ENCODE measurements at places on chromosomes 4 and X. TPM values are rescaled to one million over a fixed set of nuclear protein-coding genes. Genes with fewer than 3 reads are reported as not detected.
A peak's percentile ranks its signal among the peaks of the same experiment; 100 is the strongest.

DNA sequence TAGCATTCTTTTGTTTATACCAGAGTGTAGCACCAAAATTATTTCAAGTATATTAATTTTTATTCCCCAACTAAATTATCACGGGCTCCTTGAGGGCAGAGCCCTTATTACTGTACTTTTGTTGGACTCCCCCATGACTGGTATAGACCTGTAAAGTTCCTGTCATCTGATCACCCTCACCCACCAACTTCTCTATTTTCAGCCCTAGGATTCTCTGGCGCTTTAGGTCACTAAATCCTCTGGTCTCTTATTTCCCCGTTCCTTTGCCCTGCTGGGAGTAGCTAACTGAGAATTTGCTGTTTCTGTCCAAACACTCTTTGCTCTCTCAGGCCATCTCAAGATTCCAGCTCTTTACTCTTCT lies 3.2 kb upstream of the XKRX start:
- DNase-seq, result no peak

GRCh38 chrX:140163371-140164159 lies 198.2 kb upstream of the CXorf66 start:
- no peak for DNase-seq

- no peak for DNase-seq
These were observed 98.1 kb downstream of the ADGRL3 start for GRCh38 chr4:61298178-61298740.

DNA sequence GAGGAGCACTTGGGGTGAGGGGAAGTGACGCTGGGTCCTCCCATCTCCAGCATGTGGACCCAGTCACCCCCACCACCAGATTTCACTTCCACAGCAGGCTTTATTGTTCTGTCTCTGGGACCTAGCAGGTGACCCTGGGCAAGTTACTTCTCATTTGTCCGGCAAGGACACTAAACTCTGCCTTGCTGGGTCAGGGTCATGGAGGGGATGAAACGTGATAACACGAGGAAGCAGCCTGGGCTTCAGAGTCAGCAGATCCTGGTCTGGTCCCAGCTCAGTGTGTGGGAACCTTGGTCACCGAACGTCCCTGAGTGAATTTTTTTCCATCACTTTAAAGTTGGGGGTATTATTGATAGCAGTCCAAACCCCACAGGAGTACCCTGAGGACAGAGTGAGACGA lies 3.9 kb downstream of the UBA1 start:
- DNase-seq, result no peak

DNA sequence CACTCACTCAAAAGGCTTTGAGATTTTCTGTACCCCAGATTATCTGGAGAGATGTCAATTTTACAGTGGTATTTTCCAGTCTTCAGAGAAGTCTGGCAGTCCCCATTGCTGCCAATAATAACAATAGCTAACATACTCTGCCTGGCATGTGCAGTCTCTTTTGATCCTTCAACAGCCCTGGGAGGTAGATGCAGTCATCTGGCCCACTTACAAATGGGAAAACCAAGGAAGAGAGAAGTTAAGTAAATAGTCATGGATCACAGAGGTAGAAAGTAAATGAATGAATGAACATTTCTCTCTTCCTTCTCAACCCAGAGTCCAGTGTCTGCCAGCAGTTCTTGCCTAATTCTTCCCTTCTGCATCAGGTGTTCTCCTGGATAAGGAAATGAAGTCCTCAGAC lies 113.0 kb upstream of the EDNRA start:
- no peak for DNase-seq

- no peak for DNase-seq
These were observed 82.8 kb downstream of the CHIC2 start for GRCh38 chr4:53981567-53981966.

DNA sequence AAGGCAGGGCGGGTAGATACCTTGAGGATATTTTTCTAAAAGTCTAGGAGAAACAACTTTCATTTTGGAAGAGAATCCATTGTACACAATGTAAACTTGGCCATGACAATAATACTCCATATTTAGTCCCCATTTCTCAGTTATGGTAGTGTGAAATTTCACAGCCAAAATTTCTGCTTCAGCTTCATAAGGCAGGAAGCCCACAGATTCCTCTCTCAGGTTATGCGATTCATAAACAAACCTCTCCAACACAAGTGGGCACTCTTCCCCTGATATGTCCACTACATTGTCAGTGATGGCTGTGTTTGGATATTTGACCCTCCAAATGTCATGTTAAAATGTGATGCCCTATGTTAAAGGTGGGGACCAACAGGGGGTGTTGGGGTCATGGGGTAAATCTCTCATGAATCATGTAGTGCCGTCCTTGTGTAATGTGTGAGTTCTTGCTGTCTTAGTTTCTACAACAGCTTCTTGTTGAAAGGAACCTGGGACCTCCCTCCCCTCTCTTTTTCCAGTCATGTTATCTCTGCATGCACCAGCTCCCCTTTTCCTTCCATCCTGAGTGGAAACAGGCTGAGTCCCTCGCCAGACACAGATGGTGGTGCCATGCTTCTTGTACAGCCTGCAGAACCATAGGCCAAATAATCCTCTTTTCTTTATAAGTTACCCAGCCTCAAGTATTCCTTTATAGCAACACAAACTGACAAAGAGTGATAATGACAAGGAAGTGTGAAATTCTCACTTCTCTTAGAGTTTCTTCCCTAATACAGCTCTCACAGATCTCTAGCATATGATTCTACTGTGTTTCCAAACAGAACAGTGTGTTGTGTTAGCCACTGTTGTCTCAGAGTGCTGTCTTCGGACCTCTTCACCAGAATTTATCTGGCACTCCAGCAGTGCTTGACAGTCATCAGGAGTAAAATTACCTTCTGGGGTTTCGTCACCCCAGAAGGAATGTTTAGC lies 598.4 kb upstream of the GNPDA2 start:
- DNase-seq, result peak; percentile 43

DNA sequence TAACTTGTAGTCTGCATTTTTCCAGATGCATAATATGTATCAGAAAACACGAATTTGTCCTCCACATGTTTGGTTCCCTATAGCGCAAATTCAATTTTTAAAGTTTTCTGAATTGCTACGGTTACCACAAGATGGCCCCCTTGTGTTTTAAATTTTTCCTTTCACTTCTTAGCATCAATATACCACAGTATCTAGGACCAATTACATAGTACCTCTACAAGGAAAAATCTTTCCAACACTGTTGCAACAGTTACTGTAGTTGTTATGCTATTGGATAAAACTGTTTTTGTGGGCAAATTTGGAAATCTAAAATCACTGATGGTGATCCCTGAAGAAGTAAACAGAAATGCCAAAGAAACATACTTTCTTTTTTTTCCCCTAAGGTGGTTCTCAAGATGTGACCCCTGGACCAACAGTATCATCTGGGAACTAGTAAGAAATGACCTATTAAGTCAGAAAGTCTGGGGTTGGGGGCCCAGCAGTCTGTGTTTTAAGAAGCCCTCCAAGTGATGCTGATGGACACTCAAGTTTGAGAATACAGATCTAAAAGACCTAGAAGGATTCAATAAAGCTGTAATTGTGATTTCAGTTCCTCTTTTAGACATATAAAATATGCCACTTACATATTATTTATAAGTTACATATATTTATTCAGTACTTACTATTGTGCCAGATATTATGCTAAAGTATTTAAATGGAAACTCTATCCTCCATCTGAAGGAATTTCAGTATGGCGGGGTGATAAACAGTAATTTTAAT lies 3.1 kb downstream of the ZGRF1 start:
- DNase-seq, result no peak

DNA sequence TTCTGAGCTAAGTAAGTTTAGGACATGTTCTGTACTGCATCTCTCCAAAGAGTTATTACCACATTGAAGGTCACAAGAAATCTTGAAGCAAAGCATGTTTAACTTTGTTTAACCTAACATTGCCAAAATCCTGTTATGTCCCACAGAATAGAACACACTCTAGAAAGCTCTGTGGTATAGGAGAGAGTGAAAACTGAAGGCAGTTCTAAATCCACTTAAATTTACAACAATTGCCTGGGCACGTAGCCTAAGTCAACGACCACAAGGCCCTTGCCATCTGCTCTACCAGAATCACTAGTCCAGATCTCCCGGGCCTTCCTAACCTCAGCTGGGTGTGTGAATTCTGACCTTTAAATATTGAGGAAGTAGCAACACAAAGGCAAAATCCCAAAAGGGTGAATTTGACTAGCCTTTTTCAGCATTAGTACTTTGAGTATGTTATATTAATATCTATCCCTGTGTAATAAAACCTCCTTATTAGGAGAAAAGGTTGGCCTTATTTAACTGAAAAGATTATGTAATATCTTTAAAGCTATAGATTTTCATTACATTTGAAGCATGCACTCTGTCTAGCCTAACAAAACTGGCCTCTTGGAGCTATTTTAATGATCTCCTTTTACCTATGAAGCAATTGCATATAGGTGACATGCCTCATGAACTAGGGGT lies 4.5 kb upstream of the MAML3 start:
- no peak for DNase-seq

DNA sequence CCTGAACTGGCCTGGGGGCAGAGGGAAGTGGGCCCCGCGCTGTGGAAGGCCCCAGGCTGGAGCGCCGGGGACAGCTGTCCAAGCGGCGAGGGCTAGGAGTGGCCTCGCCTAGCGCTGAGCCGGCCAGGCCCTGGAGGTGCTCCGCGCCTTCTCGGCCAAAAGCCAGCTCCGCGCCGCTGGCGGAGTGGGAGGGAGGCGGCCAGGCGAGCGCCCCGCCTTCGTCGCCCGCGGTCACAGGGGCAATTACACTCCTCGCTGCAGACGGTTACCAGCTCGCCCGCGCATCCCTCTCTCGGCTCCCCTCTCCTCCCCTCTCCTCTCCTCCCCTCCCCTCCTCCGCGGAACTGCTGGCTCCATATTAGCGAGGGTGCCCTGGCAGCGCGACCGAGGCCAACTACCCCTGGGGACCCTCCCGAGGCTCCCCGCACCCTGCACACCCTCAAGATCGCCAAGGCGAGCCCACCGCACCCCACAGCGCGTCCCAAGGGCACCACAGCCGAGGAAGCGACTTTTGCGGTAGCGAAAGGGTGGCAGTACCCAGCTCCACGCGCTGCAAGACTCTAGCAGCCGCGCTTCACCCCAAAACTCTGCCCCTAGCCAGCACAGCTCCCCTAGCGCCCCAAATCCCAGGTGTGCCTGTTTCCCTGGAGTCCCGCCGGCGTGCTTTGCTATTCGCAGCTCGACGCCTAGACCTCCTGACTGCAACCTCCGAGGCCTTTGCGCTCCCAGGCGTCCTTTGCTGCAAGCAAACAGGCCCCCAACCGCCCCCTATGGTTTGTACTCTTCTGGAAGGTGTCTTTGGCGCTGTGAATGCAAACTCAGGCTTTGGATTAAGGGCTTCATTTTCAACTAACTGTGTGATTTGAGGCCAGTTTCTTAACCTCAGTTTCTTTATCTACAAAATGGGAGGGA lies 91.4 kb downstream of the BCOR start:
- peak; percentile 65 for DNase-seq

DNA sequence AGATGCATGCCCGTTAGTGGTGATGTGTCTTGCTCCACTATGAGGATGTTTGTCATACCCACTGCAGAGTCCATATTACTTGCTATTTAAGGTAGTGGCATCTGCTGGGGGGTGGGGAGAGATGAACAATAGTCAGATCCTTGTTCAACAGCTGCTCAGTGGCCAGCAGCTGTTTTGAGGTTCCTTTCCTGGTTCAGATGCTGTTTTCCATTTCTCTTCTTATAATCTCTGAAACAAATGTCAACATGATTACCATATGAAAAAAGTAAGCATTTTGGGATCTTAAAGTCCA lies 1567.9 kb upstream of the TENM3 start:
- DNase-seq, result no peak

GRCh38 chr4:183146478-183146877 lies 47.4 kb downstream of the WWC2 start:
- peak; percentile 41 for DNase-seq

DNA sequence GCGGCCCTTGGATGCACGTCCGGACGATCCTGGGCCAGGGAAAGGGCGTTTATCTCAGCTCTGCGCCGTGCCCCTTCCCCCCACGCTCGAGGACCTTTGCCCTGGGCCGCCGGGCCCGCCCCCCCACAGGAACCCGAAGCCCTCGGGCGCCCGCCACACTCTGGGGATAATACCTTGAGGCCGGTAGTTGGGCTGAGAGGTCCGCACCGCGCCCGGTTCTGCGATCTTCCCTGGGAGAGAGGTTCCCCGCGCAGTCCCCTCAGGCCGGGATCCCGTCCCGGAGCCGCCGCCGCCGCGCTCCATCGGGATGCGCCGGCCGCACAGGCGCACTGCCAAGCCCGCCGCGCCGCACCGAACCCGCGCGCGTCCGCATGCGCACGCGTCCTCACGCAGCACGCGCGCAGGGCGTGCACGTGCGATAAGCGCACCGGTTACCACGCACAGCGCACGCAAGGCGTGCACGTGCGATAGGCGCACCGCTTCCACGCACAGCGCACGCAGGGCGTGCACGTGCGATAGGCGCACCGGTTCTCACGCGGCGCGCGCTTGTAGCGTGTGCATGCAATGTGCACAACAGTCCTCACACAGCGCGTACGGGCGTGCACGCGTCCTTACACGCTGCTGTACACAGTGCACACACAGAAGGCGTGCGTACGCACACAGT lies at the start of gene MAP7D2:
Gene MAP7D2 (minus strand): TSS at position 331 of the 664 bp plus-strand sequence. CDS start 28 bp downstream, at position 303.
- no peak for DNase-seq

- DNase-seq, result no peak
These were observed 209.2 kb downstream of the GLUD2 start for GRCh38 chrX:121256647-121257046.

- no peak for DNase-seq
These were observed 341.7 kb upstream of the FAT1 start for GRCh38 chr4:187065396-187065795.

DNA sequence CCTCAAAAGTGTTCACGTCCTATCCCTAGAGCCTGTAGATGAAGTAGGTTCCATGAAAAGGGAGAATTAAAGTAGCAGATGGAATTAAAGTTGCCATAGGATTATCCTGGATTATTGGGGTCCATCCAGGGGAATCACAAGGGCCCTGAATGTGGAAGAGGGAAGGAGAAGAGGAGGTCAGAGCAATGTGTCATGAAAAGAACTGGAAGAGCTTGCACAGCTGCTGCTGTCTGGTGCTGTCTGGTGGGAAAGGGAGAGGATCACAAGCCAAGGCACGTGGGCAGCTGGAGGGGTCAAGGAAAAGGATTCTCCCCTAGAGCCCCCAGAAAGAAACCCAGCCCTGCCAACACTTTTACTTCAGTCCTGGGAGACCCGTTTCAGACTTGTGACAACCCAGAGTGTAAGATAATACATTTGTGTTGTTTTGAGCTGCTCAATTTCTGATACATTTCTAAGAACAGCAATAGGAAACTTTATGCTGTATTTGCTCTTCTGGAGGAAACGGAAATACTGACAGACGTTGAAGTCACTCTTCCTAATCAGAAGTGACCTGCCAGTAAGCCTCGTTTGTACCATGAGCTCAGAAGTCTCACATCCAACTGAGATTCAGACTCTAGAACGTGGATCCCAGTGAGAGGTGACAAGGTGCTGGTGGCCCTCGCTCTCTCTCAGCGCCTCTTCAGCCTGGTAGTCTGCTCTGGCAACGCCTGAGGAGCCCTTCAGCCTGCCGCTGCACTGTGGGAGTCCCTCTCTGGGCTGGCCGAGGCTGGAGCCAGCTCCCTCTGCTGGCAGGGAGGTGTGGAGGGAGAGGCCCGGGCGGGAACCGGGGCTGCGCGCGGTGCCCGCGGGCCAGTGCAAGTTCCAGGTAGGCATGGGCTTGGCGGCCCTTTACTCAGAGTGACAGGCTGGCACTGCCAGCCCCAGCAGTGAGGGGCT lies 34.7 kb upstream of the ENPP6 start:
- DNase-seq, result no peak

GRCh38 chr4:43374216-43374751 lies 481.8 kb downstream of the GRXCR1 start:
- DNase-seq, result no peak

ATP8A1 gene
- 29.7 TPM for total RNA-seq

EGF gene
- total RNA-seq, result 12.6 TPM

MAGEA10 gene
- not detected for total RNA-seq

GPR78 gene
- not detected for total RNA-seq

BRS3 gene
- not detected for total RNA-seq

GIMD1 gene
- not detected for total RNA-seq
